ENCODE measurements at places on chromosomes 1 and 21. TPM values are rescaled to one million over a fixed set of nuclear protein-coding genes. Genes with fewer than 3 reads are reported as not detected.

Gene DPT
- not detected for total RNA-seq

Gene SPRR2A
- not detected for total RNA-seq

Gene ZFYVE9
- 30.7 TPM for total RNA-seq

Gene CD247
- under 0.01 TPM for total RNA-seq

Gene FBXO2
- 1.5 TPM for total RNA-seq

Gene TNNI3K
- not detected for total RNA-seq

Gene IL12RB2
- total RNA-seq = not detected

Gene GPR153
- total RNA-seq = 0.90 TPM

Gene ATP1A4
- not detected for total RNA-seq

Gene LRRC71
- 0.13 TPM for total RNA-seq

Gene OLIG2
- total RNA-seq = not detected

Gene CCDC17
- total RNA-seq = 0.51 TPM

Gene CRP
- total RNA-seq = not detected

Gene RAB25
- total RNA-seq = not detected

Gene TMPRSS3
- total RNA-seq = under 0.01 TPM

Gene RBM11
- not detected for total RNA-seq

Gene KLHDC9
- total RNA-seq = 1.7 TPM

Gene CD244
- not detected for total RNA-seq

Gene PEAR1
- 10.9 TPM for total RNA-seq

Gene C1orf185
- total RNA-seq = not detected

Gene HAO2
- under 0.01 TPM for total RNA-seq

Gene SH2D2A
- total RNA-seq = not detected

Gene TAL1
- total RNA-seq = 77.9 TPM

Gene C21orf58
- 3.3 TPM for total RNA-seq

Gene CHAF1B
- total RNA-seq = 1.6 TPM

Gene LRRC41
- 61.4 TPM for total RNA-seq

Gene LCE2C
- not detected for total RNA-seq

Gene UMODL1
- not detected for total RNA-seq

Gene OXCT2
- 3.6 TPM for total RNA-seq

Gene FCRL2
- not detected for total RNA-seq

Gene SPATA45
- not detected for total RNA-seq

Gene INKA2
- 6.6 TPM for total RNA-seq

Gene FLG
- total RNA-seq = not detected

Gene NFASC
- total RNA-seq = under 0.01 TPM

Gene GCSAML
- not detected for total RNA-seq

Gene L1TD1
- total RNA-seq = not detected

Gene OR2T2
- total RNA-seq = not detected

Gene UBASH3A
- total RNA-seq = not detected

Gene GPATCH4
- 12.7 TPM for total RNA-seq

Gene JMJD4
- total RNA-seq = 15.9 TPM

Gene STUM
- total RNA-seq = 0.25 TPM

Gene EFCAB7
- 2.9 TPM for total RNA-seq

Gene S100A7A
- not detected for total RNA-seq

Gene LCE1B
- not detected for total RNA-seq

Gene TSPEAR
- total RNA-seq = 0.13 TPM

Gene C1orf210
- not detected for total RNA-seq

Gene ADAMTSL4
- 0.25 TPM for total RNA-seq

Gene MTARC1
- total RNA-seq = 3.6 TPM

Measured in dermis microvascular lymphatic vessel endothelial cell (primary cell).